ENCODE measurements at places on chromosomes 7 and 10.

DNA sequence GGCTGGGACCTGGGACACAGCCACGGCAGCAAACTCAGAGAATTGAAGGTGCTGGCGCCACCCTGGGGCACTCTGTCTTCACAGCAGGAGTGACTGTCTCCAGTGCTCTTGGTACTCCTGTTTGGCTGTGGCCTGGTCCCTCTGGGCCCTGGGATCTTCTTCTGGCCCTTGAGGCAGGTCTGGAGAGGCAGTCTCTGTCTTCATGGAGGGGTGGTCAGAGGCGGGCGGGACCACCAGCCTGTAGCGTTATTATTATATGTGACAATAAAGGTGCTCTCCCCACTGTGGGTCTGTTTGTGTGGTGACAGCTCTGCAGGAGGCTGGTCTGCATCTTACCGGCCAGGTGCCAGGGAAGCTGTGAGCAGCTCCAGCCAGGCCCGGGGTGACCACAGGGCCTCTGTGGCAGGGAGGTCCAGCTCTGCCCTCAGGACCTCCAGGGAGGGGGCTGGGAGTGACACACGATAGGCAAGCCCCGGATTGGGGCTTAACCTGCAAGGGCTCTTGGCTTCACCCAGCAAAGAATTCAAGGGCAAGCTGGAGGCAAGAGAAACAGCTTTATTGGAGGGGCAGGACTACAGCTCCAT, 70.3 kb downstream of the MYL10 start:
- DNase-seq, result no peak

DNA sequence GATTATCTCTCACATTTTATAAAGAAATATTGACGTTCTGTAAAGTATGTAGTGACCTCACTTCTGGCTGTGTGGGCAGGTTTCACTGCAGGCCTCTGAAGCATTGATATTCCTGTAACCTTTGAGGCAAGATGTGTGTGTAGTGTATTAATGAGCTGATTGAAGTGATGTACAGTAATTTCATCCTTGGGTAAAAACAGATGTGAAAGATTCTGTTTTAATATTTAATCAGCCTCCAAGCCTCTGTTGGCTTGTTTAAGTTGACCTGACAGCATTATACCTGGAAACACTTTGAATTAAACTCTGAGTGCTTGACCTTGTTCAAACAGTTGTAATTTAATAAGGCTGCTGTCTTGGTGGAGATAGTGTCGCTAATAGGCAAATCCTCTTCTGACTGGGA, 74.9 kb downstream of the KAT6B start:
- DNase-seq, result no peak

- no peak for DNase-seq
Measured at GRCh38 chr7:41730668-41731067, 27.8 kb upstream of the INHBA start.

DNA sequence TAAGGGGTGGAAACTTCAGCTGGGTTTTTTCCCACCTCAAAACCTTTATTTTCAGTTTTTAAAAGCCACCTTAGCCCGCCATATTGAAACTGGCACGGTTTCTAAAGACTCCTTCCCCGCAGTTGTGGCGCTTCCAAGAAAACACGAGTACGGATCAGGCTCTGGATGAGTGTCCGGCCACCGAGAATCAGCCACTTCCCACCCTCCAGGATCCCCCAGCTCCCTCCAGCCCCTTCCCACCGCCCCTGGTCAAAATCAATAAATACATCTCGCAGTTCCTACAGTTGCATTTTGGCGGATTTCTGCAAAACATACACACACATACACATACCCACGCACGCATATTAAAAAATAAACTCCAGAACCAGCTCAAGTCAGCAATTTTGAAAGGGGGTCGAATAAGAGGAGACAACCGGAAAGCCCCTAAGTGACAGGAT, 1.1 kb downstream of the SFMBT2 start:
- no peak for DNase-seq

GRCh38 chr10:822661-823367, 108.7 kb downstream of the LARP4B start:
- DNase-seq, result no peak

DNA sequence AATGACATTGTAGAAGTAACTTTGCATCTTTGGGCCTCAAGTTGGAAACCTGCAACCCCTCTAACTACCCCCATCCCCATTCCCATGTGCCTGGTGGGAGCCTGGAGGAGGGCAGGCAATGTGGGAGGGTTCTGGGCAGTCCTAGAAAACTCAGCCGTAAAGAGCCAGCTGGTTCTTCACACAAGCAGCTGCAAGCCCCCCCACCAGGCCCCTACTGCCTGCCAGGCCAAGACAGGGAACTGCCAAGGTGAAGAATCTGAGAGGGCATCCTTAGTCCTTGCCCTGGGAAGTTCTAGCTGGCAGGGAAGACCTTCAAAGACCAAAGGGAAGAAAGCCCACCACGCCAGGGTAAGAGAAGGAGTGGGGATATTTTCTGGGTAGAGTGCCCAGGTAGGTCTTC, 12.2 kb upstream of the INMT start:
- no peak for DNase-seq

GRCh38 chr10:77553966-77554365, 83.6 kb downstream of the KCNMA1 start:
- no peak for DNase-seq

GRCh38 chr10:70963271-70963670, 74.9 kb upstream of the PCBD1 start:
- no peak for DNase-seq

DNA sequence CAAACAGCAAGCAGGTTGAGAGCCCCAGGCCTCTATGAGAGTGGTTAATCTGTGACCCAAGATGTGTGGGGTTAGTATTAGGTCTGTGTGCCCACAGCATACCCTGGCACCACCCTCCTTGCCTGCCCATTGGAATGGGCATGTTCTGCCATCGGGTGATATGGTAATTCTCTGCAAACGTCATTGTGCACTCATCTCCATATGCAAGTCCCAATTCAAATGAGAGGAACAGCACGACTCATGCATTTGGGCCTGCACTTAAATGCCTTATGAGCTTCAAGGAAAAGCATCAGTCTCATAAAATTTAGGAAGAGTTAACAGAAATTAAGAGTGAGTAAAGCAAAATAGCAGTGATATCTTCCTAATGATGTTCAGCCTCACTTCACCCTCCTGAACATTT, 133.9 kb upstream of the FGFR2 start:
- no peak for DNase-seq

DNA sequence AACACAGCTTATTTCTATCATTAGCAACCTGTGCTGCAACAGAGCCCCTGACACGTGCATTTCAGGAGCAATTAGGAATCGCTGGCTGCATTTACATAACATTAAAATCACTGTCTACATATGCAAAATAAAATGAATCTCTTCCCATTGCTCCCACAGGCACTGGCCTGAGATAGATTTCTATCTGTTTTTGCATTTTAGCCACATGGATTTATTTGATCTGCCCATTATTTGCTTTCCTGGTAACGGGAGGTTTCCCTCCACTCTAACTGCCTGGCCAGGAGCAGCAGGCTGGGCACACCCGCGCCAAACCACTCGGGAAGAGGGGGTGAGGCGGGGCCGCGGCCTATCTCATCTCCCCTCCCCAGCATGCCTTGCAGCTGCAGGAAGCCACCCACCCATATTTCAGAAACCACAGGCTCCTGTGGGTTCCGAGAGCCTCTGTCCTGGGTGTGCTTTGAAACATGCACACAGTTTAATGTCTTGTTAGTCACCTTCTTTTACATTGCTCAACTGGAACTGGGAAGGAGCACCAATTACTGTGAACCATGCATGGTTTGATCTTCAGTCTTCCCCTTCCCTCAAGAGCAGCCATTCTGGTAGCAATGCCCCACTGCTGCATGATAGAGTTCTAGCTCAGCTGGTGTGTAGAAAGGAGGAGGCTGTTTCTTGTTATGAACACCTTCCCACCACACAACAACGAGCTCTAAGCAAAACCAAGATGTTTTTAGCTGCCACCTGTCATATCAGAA, 37.7 kb upstream of the IKZF1 start:
- DNase-seq, result no peak

DNA sequence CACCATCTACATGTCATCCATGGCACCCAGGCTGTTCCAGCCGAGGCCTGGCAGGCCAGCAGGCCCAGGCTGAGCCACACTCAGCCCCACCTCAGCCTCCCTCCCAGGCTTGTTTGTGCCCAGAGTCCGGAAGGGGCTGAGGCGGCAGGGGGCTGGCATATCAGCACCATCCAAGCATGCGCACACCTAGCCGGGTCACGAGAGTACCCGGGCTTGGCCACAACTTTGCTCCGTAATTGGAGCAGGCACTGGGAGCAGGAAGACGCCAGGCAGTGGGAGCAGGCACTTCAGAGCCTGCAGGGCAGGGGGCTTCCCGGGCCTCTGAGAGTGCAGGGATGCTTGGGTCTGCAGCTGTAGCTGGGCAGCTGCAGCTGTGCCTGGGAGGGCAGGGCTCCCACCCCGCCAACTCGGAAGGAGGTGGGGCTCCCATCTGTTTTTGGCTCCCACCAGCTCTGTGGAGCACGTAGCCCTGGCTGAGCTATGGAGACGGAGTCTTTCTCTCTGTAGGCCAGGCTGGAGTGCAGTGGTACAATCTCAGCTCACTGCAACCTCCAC, 15.2 kb upstream of the TSPAN15 start:
- DNase-seq, result no peak

DNA sequence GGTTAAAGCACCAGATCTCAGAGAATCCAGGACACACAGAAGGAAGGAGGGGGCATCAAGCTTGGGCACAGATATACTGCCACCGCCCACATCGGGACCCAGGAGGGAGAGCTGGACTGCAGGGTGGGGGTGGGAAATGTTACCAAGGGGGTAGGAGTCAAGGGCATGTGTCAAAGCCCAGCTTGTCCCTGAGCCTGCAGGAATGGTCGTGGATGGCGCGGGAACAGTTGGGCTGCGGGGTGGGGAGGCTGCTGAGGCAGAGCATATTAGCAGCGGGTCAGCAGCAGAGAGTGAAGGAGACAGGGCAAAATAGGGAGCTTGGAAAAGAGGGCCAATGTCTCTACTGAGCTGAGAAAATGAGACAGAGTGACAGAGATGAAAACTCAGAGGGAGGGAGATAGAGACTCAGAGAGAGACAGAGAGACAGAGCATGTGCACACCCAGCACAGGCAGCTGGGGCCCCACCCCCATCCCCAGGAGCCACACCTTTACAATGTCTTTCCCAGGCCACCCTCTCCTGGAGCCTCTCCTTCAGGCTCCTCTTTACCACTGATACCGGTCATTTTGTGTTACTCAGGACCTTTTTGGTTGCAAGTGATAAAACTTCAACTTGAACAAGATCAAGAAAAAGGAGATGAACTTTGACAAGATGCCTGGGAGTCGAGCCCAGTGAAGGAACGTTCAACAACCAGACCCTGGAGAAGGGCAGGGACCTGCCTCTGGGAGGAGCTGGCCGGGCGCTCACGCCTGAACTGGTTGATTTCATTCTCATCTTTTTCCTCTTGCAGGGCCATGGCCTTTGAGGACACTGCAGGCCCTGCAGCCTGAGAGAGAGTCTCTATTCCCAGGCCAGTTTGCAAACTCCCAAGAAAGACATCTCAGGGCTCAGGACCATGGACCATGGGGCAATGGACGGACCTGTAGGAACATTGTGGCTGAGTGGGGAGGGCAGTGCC, 50.0 kb downstream of the AOC1 start:
- DNase-seq, result no peak

DNA sequence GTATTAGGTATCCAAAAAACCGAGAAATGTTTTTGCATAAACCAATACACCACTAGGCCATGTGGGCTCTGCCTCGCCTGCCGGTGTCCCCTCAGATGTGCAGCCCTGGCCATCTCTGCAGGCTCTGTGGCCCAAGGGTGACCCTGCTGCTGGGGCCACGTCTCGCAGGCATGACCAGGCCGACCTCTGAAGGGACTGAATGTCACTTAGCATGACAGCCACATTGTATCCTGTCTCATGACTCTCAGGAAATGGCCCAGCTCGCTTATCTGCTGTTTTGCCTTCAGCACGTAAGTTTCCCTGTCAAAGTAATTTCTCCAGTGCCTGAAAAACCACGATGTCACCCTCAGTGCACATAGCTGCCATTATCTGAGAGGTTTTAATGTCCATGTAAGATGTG, 49.5 kb upstream of the ZNF32 start:
- DNase-seq, result no peak

- no peak for DNase-seq
Measured at GRCh38 chr7:4957847-4958476, 1.0 kb downstream of the MMD2 start.

- no peak for DNase-seq
Measured at GRCh38 chr10:61903221-61903927, 1.9 kb downstream of the ARID5B start.

GRCh38 chr7:1458683-1459511, at the start of gene MICALL2:
TSS of gene MICALL2 (minus strand) at chr7:1459470. CDS start at chr7:1459326, 144 bp downstream.
- DNase-seq, result peak; percentile 60

DNA sequence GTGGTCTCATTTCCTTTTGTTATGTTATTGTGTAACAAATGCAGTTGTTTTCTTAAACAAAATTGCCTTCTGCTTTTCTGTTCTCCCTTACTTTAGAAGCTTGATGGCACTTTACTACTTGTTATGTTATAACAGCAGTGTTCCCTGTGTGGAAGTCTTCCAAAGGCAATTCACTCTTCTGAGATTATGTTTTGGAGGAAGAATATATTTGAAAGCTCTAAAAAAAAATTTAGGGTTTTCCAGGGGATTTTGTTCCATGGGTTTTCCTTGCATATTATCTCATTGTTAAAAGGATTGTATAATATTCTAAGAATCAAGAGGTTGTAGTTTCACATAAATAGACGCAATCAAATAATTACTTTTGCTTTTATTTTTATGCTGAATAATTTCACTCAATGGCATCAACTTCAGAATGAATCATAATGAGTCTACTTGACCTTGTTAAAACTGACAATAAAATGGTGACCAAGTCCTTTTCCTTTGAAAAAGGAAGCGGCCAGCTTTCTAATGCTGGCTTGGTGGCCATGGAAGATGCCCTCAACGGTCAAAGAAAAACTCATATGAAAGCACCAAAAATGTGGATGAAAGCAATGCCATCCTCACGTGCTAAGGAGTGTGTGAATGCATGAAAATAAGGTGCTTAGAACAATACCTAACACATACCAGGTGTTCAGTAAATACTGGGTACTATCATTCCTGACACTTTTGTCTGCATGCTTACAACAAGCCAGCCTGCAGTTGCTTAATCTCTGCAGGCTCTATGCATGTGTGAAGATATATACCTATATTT, 92.4 kb upstream of the KLF6 start:
- DNase-seq, result no peak

- DNase-seq, result no peak
Measured at GRCh38 chr7:151761231-151761630, 115.7 kb downstream of the PRKAG2 start.

DNA sequence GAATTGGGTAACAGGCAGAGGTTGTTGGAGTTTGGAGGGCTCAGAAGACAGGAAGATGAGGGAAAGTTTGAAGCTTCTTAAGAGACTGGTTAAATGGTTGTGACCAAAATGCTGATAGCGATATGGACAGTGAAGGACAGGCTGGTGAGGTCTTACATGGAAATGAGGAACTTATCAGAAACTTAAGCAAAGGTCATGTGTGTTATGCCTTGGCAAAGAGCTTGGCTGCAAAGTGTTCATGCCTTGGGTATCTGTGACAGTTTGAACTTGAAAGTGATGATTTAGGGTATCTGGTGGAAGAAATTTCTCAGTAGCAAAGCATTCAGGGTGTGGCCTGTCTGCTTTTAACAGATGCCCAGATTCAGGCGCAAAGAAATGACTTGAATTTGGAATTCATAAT, 64.5 kb upstream of the EEPD1 start:
- no peak for DNase-seq

- DNase-seq, result no peak
Measured at GRCh38 chr10:70481831-70482530, 3.4 kb downstream of the PALD1 start.
